Stimulated activated CD8-positive, alpha-beta memory T cell treated with anti-CD3 and anti-CD28 coated beads, Interleukin-2, amount 100 ng/mL, for 1 hour (primary cell): ENCODE measurements at places on chromosomes 13 and 19.

- DNase-seq: no peak
These were observed 858 bp upstream of the PPP6R1 start for GRCh38 chr19:55259540-55260210.

DNA sequence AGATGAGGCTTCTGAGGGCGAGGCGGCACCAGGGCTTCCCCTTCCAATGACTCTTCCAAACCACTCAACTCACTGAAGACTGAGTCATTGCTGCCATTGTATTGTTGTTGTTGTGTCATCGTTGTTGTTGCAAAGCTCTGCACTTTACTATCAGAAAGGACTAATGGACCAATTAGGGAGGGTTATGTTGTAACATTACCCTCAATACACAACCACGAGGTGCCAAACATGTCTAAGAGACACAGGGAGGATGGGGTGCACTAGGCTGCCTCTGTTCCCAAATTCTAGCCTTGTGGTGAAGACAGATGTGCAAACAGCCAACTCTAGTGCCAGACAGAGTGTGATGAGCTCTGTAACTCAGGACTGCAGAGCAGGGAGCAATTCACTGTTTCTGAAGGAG, 1075.2 kb downstream of the UQCRFS1 start:
- DNase-seq: no peak

GRCh38 chr13:72530471-72530870, 197.0 kb downstream of the MZT1 start:
- DNase-seq: no peak

DNA sequence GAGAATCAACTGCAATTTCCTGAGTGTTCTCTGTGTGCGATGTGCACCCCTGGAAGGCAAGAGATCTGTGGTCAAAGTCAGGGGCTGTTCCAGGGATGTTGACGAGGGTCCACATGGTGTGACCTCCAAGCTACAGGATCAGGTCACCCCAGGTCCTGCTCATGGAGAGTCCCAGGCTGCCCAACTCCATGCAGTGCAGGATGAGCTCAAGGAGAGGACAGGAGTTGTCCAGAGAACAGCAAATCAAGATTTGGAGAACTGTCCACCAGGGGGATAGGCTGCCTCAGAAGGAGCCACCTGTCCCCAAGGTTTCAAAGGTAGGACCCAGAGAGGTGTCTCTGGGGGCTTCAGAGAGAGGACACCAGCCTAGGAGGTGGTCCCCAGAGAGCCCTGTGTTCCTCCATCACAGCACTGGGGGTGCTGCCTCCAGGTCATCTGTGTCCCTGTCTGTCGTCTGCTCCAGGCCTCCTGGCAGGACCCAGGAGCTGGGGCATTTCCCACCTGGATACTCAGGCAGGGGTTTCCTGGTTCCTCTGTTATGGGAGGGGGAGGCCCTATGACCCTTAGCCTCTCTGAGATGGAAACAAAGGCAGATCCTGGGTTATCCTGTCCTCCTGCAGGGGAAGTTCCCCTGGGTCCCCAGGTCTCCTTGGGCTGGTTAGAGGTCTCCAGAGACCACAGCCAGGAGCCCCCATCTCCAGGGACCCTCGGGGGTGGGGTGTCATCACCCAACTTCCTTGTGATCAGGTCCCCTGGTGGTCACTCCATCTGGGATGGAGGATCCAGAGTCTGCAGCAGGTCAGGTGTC, 2.1 kb upstream of the CEACAM7 start:
- no peak for DNase-seq
